Right atrium auricular region (tissue), 2 donors: ENCODE measurements at places on chromosomes 12 and 14.

DNA sequence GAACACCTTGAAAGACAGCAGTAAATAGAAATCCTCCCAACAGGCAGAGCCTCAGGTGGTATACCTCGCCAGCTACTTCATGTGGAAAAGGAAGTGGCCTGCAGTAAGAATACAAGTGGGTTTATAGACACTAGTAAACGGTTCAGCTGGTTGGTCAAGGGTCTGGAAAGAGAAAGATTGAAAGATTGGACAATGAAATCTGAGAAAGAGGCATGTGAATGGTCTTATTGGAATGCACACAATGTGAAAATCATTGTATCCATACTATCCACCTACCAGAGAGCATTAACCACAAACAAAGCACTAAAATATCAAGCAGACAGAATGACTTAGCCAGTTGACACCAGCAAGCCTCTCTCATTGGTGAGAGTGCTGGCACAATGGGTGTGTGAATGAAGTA is 98.2 kb downstream of the SSPN start:
- no peak for DNase-seq

DNA sequence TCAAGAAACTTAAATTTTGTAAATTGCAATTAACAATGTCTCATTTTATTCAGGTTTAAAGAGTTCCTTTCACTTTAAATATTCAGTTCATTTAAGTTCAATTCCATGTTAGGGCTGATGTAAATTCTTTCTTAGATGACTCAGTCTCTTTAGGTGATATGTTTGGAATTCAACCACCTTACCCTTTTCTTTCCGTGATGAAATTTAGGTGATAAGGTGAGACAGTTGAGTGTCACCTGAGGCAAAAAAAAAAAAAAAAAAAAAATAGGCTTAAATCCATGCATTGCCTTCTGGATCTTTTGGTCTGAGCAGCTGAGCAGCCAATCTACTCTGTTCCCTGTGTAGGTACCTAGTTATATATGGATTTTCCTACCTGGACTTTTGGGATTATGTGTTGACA is 299.5 kb downstream of the DAD1 start:
- DNase-seq = no peak

DNA sequence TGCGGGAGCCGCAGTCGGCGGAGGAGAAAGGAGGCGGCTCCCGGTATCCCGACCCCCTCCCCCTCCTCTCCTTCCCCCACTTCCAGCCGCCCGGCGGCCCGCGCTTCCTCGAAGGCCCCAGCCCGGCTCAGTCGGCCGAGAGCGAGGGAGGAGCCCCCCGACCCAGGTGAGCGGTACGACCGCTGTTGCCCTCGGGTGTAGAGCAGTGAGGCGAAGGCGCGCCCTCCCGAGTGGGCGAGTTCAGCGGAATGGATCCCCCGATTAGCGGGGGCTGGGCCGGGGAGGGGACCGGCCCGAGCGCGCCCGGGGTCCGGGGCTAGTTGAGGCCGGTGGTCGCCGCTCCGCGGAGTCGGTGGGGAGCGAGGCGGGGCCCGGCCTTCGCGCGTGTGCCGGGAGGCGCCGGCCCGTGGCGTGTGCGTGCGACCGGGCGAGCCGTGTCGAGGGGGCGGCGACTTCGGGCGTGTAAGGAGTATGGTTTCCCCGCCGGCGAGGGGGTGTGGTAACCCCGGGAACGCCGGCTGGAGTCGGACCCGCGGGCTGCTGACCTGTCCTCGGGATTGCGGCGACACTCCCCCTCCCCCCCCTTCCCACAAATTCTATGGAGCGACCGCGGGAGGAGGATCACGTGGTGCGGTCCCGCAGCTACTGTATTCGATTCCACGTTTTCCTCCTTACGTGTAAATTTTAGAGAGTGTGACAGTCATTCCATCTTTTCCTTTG is 501 bp downstream of the RIMKLB start:
- no peak for DNase-seq

- DNase-seq = no peak
Observed at GRCh38 chr12:31491841-31492598, 98.9 kb downstream of the DENND5B start.

- DNase-seq = peak; percentile 67
Observed at GRCh38 chr12:6154730-6155459, 30.4 kb upstream of the VWF start.

- no peak for DNase-seq
Observed at GRCh38 chr14:32980902-32981501, 42.3 kb downstream of the NPAS3 start.

- no peak for DNase-seq
Observed at GRCh38 chr12:121693155-121693687, 19.3 kb upstream of the TMEM120B start.

GRCh38 chr12:11059784-11060183 is 2.3 kb downstream of the TAS2R46 start:
- no peak for DNase-seq

DNA sequence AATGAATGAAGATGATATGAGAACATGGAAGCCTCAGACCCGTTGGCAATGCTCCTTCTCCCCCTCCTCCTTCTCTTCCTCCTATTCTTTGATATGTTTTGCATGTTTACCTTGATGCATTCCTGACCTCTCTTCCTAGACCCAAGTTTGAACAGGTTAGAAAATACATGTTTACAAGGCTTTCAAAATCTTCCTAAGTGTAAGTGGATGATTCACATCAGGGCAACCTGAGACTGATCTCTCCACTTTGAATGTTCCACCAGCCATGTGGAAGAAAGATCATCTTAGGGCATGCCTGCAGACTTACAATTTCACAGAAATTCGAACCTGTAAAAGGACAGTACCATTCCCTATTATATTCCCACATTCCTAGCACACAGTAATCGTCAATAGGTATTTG is 18.0 kb upstream of the LDHB start:
- no peak for DNase-seq

DNA sequence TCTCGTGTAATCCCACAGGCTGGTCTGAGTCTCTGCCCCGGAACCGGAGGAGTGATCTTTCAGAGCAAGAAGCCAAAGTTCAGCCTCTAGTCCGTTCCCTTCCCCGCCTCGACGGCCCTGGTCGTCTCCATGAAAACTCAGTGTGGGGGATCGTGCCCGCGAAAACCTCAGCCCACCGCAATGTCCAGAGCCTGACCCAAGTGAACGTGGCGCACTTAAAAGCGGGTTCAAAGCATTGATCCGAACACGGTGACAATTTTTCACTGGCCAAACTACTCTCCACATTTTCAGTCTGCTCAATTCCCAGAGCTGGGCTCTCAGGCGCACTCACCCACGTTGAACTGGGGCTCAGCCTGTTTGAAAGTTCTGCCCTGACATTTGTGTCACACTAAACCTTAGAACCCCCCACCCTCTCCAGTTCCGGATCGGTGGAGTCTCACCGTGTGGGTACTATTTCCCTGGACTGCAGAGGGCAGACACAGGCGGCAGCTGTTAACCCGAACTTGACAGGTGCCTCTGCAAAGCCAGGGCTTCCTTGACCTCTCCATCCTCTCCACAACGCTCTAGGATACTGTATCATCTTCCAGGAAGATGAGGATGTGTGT is 886 bp upstream of the PRICKLE1 start:
- peak; percentile 68 for DNase-seq

DNA sequence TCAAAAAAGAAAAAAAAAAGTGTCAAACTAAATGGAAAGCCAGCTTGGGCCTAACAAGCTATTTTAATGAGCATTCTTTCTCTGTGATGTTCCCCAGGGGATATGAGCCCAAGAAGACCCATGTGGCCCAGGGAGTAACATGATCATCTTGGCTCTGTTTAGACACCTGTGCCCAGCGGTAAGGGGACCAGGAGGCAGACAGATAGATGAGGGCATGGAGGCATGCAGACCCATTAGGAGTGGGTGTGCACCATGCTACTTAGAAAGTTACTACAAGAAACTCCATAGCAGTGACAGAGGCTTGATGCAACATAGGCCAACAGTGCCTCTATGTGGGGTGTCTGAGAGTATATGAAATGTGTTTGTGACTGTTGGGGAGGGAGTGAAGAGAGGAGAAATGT is 3.1 kb upstream of the CREBL2 start:
- no peak for DNase-seq

DNA sequence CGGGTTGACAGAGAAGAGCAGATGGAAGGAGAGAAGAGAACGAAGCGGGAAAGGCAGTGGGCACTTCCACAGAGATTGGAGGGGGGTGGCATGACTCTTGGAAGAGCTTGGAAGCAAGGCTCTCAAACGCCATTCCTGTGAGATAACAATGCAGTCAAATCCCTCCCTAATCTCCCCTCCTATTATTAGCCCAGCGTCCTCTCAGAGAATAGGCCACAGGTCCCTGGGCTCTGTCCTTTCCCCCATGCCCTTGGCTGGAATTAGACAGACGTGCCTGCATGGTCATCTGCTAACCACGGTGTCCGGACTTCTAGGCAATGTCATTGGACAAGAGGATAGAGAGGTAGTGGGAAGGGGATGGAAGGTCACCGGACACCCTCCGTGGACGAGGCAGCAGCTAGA is 8.0 kb upstream of the MYH7 start:
- peak; percentile 70 for DNase-seq

DNA sequence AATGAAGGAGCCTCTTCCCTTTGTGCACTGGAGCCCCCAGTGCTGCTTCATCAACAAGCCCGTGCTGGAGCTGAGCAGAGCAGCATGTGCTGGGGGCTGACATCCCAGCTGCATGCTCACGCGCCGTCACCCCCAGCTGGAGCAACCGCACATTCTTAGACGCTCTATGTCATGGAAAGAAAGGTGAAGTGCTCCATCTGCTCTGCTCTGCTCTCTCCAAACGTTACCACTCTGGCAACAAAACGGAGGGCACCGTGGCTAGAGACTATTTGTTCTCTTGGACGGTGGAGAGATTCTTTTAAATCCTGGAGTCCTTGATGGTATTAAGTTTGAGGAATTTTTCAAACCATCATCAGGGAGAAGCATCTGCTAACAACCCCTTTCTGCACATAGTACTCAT is 208.4 kb downstream of the C12orf75 start:
- DNase-seq = no peak

DNA sequence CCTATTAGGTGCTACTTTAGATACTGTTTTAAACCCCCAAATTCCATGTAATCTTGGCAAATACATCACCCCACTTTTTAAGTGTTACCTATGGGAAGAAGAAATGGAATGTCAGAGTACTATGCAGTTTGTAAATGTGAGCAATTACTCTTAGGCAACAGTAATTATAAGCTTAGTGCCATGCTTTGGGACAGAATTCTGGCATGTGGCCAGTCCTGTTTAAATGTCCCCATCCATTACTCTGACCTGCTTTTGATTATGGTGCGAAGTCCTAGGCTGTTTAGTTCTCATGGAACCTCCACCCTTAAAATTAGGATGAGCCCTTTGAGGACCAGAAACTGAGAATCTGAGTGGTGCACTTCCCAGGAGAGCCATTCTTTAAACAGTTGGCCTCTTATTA is 321.4 kb upstream of the RGS6 start:
- no peak for DNase-seq
